HEK293T (cell line): ENCODE measurements at places on chromosomes 7 and 10.

DNA sequence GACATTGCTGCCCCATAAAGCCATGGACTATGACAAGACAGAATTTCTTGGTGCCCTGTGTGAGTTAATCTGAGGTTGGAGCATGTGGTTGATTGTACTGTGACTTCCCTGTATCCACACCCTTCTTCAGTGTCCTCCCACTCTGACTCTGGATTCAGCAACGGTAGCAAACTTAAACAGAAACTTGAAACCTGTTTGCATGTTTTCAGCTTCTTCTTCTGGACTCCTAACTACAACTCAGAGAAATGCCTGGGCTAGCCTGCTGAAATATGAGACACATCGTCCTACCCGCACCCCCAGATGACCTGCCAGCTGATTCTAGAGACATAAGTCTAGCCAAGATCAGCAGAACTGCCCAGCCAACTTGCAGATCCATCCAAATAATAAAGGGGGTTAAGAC lies 78.4 kb downstream of the IPMK start:
- DNase-seq: peak; percentile 18

- no peak for DNase-seq
Observed at GRCh38 chr10:5742116-5742515, 57.5 kb downstream of the TASOR2 start.

DNA sequence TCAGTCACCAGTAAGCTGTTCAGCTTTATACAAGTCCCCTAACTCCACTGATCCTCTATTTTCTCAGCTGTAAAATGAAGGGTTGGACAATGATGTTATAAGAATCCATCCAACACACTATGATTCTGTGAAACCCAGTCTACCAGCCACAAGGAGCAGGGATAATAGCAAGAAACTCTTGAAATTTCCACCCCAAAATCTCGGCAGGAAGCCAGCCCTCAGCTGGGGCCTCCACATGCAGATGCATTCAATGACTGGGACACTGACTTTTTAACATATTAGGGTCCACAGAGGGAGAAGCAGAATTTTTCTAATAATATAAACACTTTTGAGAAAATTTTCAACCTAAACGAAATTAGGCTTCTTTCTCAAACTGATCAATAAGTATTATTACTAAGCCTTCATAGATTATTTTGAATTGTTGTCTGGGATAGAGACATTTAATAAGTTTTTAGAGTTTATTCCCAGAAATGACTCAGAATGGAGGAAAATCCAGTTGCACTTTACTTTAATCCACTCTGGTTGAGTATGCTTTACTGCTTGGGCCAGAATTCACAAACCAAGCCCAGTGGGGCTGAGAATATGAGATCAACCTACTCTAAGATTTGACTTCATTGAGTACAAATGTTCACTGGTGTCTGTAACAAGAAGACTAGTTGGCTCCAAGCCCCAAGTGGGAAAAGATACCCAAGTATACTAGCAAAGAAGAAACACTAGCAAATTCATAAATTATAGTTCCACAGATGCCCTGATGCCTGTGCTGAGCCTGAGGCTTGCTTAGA lies 168.6 kb downstream of the C7orf25 start:
- DNase-seq: no peak

DNA sequence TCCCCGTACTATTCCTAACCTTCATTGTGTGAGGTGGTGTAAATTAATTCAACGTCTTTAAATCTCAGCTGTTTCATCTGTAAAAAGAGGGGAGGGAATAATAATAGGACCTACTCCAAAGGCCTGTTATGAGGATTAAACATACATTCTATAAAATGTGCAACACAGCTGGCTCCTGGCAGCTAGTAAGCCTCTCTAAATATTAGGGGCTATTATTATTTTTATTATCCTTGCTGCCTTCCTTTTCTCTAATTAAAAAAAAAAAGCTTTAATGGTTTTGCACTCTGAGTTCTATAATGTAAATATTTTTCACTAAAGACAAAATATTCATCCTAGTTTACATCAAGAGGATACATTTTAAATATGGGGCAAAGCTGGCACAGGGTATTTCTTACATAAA lies 19.5 kb downstream of the EXOC4 start:
- DNase-seq: no peak

DNA sequence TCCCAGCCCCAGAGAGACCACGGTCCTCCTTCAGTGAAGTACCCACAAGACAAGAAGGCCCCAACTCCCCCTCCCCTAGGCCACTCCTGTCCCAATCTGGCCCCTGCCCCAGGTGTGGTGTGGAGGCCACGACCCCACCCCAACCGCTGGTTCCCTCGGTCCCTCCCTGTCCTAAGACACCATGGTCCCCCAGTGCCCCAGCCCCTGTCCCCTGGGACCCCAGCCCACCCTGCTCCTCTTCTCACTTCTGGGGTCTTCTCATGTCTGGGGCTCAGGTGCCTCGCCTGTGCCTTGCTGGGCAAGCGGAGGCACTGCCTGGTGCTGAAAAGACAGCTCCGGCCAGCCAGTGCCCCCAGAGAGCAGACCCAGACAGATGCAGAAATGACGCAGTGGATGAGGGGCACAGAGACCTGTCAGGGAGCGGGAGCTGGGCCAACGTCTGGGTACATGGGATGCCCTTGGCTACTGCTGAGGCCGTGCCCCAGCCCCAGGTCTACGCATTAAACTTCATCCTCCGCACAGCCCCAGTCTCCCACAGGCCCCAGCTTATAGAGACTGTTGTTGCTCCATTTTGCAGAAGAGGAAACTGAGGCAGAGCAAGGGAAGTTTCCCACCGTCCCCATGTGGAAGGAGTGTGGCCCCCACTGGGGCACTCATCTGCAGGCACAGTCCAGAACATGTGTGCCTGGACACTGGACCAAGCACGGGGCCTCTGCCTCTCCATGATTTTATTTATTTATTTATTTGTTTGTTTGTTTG lies 14.8 kb downstream of the GRIFIN start:
- DNase-seq: no peak

DNA sequence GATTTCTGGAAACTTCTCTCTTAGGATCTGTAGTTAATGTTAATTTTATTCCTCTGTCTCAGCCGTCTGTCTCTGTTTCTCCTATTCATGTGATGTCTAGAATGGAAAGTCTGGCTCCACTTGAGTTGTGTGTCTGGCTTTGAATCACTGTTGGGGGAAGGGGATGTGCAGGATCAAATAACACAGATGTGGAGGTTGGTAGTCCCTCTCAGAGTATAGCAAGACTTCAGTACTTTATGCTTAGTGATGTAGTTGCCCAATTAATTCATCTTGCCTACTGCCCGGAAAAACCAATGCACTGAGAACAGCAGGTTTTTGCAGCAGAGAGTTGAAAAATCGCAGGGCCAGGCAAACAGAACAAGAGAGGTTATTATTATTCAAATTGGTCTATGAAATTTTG lies 79.2 kb downstream of the PHTF2 start:
- DNase-seq: peak; percentile 57

- no peak for DNase-seq
Observed at GRCh38 chr7:94580601-94581000, 71.0 kb downstream of the CASD1 start.

DNA sequence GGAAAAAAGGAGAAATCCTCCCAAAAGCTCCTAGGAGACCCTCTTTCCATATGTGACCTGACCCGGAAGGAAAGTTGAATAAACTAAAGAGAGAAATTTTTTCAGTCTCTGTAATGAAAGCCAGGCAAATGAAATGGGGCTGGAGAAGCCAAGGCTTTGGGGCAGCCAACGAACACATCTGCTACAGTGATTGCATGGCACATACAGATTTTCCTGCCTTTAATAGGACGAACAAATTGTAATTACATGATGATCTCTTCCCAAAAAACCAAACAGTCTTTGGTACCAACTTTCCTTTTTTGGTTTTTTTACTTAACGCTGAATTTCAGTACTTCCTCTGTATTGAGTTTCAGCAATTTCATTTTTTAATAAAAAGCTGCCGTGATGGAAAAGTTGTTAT lies 23.5 kb upstream of the PTN start:
- DNase-seq: no peak

- DNase-seq: no peak
Observed at GRCh38 chr10:78478919-78479318, 445.3 kb downstream of the RPS24 start.

DNA sequence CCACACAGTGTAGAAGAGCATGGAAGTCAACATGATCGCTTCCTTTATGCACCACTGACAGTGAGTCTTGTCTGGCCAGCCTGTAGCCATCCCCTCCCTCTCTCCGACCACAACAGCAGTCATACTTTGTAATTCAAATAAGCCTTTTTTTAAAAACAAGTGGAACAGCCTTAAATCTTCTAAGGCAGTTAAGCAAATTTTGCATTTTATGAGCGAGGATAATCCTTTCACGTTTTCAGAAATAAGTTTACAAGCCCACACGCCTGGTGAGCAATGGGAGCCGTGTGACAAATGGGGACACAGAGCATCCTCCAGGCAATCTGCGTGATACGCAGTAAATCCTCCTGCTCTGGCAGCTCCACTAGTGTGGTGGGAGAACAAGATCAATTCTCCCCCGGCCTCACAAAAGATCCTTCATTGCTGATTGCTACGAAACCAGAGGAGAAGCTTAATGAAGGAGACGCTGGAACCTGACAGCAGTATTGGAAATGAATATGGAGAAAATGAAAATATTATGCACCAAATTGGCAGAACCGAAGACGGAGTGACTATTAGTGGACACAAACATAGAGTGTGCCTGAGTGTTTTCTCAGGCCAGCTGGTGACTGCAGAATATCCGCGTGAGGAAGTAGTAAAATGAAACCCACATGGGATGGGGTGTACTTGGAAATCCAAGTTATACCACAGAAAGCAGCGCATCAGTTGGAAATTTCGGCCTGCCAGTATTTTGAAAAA lies 104.2 kb upstream of the CDCA7L start:
- no peak for DNase-seq

DNA sequence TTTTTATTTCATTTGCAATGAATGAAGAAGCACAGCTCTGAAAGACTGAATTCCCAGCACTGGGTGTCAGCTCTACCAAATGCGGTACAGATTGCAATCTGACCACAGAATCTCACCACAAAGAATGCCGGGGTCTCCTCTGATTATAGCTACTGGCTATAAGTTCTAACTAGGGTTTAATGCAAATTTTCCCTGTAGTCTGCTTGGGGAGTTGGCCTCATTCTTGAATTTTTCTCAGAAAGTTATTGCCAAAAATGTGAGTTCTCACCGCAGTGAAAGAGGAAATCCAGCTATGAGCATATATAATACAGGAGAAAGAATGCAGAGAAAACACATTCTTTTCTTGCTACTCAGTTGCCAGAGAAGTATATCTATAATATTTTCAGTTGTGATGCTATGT lies 1255.7 kb upstream of the LRRTM3 start:
- DNase-seq: no peak

DNA sequence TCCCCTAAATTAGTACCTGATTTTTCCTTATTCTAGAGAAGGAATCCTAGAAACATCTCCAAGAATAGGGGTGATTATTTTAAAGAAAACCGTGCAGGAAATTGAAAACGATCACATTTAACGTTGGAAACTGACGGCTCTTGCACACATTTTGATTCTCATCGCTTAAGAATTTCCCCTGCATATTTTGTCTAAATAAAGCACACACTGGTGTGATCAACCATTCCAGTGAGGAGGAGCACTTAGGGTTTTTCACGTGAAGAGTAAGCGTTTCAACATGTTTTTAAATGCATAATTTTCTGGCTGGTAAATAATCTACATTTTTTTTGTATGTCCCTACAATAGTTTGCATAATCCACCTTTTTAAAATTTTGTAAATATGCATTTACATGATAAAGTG lies 229.7 kb upstream of the PFKP start:
- DNase-seq: no peak

DNA sequence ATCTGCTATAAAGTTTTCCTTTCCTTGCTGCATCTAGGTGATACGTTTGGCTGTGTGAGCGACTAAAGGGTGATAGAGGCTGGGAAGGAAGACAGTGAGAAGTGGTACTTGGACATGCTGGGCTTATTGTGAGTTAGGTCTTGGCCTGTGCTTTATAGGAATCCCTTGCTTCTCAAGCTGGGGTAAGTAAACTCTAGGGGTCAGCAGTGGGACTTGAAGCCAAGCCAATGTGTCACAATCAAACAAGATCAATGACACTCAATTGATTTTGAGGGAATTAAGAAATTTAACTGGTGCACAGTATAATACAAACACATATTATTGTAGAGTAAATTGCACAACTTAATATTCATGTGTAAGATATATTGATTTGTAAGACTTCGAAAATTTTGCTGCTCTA lies 155.8 kb upstream of the AOAH start:
- DNase-seq: no peak

- no peak for DNase-seq
Observed at GRCh38 chr7:55187701-55188491, 169.1 kb downstream of the EGFR start.

DNA sequence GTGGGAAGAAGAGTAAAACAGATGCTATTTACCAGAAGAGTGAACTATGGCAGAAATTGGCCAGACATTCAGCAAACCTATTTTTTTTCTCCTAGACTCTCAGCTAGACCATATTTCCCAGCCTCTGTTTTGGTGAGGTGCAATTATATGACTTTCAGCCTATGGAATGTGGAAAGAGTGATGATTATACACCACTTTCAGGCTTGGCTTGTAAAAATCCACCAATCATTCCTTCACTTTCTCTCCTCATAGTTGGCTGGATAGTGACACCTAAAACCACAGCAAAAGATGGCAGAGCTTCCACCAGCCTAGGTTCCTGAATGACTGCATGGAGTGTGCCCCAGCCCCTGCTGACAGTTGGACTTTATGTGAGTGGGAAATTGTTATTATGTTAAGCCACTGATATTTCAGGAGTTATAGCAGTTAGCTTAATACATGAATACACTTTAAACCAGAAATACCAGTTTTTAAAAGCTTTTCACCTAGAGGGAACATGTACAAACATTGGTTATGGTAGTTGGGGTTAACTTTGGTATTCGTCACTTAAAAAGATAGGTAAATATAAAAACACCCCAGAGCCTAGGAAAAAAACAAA lies 19.1 kb upstream of the TNKS2 start:
- DNase-seq: no peak

GRCh38 chr7:48102530-48102929 lies 13.5 kb downstream of the UPP1 start:
- DNase-seq: no peak

DNA sequence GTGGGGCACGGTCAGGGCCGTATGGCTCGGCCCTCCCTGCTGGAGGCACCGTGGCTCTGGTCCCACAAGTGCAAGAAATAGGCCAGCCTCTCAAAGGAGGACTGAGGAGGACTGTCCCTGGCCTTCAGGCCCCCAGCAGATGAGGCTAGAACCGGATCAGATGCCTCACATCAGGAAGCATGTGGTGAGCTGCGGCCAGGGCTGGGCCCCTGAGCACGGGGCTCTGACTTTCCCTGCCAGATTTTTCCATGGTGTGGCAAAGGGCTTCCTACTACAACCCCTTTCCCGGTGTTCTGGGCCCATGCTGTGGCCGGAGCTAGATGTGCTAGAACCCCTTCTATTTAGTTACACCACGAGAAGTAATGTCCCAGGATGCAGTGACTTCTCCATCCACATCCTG lies 100.4 kb downstream of the TCERG1L start:
- no peak for DNase-seq
